SK-N-SH treated with all-trans-retinoic acid at 6 μM for 48 hours (cell line): ENCODE measurements at places on chromosomes 12 and 14.
A peak's percentile ranks its signal among the peaks of the same experiment; 100 is the strongest.

DNA sequence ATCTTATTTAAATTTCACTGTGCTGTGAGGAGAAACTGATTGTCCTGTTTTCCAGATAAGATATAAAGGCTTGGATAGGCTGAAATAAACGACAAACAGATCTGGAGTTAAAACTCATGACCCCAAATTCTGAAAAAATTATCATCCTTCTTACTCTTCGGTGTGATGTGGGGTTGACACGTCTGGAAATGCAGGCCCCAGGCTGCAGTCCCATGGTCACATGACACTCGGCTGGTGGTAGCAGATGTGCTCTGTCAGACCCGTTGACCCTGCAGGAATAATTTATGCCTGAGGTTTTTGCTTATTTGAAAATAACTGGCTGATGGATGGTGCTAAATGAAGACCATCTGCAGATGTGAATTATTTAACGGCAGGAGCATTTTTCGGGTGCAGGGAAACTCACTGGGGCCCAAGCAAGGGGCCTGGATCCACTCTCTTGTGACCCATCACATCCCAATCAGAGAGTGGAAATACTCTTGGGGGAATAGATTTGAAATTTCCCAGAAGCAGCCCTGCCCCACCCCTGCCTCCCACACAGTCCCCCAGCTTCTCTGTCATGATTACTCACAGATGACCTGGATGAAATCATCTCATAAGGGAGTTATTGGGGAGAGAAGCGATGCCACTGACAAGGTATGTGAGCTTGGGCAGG, 47.7 kb upstream of the CMKLR1 start:
- ATAC-seq: no peak

GRCh38 chr12:105499205-105499604, 168.7 kb downstream of the C12orf75 start:
- ATAC-seq: no peak

DNA sequence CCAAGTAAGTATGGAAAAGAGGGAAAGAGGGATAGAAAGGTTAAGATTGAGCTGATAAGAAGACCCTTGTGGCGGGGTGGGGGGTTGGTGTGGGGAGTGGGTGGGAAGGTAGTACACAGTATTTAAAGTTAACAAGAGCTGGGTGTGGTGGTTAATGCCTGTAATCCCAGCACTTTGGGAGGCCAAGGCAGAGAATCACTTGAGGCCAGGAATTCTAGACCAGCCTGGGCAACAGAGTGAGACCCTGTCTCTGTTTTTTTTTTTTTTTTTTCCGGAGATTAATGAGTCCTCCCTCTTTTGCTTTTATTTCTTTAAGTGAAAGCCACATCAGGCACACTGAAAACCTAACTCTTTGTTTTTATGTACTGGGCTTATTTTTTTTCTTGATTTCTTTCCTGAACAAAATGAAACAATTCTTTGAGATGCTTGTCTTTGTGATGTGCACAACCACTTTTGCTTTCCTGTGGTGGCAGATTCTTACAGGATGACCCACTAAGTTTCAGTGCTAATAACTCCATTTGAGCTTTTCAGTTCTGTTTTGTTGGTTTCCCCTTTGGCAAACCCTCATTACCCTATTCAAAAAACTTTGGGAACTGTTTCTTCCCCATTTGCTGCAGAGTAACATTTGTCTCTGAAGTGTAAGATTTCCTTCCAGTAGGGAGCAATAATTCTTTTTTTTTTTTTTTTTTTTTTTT, 54.8 kb downstream of the WNK1 start:
- ATAC-seq: no peak

DNA sequence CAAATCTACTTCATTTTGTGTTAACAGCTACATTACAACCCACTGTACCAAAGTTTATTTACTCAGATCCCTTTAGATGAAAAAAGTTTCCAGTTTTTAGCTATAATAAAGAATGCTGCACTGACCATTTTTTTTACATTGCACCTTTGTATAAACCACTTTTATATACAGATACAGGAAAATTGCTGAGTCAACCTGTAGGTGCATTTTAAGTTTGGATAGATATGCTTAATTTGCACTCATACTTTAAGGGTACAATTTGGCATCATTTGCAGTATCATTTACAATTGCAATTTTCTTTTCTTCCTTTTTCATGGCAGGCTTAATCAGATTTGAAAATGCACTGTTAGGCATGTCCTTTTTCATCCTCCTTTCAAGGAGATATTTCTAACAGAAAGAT, 257.8 kb upstream of the LMO3 start:
- no peak for ATAC-seq

DNA sequence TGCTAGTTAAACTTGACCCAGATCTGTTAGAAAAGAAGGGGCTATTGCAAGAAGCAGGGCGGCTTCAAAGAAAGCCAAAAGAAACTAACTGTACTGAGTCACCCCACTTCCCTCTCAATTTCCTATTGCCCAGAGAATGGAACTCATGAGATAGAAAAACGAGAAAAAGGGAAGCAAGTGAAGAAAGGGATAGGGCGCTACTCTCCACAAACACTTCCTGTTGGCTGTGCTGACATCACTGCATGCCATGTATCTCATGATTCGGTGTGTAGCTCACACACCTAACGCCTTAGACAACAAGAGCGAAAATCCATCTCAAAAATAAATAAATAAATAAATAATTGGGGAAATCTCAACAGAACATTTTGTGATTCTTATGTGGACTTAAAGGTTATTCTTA, 13.0 kb upstream of the P2RX4 start:
- no peak for ATAC-seq

DNA sequence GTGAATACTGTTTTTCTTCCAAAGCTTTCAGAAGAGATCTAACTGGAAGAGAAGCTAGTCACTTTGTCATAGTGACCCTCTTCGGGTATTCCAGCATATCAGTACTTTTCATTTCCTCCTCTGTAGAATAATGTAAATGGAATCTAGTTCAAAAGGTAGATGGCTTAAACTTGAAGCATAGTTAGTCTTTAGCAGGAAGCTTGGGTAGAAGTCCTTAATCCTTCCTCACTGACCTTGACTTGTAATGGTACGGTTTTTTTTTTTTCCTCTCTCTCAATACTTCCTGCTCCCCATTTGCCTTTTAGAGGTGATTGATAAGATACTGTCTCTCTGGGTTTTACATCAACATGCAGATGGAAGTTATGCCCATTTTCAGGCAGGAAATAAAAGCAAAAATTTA, 1.7 kb downstream of the FBXO34 start:
- no peak for ATAC-seq

DNA sequence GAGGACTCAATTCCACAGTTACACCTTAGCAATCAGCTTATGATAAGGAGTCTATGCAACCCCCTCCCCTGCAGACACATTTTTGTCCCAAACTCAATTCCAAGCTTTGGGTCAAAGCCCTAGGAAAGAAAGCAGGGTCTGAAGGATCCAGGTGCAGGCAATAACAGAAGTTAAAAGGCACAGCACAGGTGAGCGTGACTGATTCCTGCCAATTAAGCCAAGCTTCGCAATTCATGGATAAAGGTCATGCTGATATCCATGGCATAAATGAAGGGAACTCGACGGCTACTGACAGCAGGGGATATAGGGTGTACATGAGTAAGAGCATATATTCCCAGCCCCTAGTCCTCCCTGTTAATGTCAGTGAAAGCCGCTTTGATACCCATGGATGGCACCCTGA, 39.3 kb downstream of the C12orf56 start:
- ATAC-seq: no peak

GRCh38 chr12:79661629-79662028, 29.1 kb downstream of the PAWR start:
- ATAC-seq: no peak

GRCh38 chr12:66859751-66860440, 181.0 kb upstream of the GRIP1 start:
- ATAC-seq: no peak

- no peak for ATAC-seq
Observed at GRCh38 chr14:35958499-35958898, 132.4 kb downstream of the BRMS1L start.

GRCh38 chr12:26431211-26431610, 235.8 kb downstream of the SSPN start:
- ATAC-seq: no peak

GRCh38 chr14:75230140-75230792, 48.4 kb upstream of the FOS start:
- peak; percentile 54 for ATAC-seq

GRCh38 chr14:84336433-84336832, 1193.5 kb upstream of the FLRT2 start:
- ATAC-seq: no peak

DNA sequence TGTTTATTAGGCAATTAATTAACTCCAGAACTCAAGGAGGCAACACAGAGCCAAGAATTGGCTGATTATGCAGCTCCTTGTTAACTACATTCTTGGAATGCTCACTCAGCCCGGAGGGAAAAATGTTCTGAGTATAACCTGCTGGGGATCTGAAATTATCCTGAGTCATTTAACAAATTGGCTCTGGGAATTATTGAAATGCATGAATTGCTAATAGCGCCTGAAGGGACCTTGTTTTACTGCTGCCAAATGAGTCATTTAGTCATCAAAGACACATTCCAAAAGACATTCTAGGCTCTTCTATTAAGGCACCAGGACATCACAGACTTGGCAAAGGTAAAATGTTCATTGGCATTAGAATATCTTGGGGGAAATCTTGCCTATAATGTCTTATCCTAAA, 13.0 kb downstream of the TMEM52B start:
- ATAC-seq: no peak; the same call in 2 of the 3 replicates

DNA sequence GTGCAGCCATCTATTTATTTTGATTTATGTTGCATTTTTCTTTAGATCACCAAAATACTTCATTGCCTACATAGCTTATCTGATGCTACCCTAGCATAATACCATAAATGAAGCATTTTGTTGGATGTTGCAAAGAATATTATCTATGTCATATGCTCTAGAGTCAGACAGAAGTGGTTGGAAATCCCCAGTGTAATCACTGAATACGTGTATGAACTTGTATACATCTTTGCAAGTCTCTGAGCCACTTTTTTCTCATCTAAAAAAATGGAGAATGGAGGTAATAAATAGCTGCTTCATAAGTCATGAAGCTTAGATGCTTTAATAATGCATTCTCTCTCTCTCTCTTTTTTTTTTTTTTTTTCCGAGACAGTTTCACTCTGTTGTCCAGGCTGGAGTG, 18.5 kb downstream of the EVL start:
- ATAC-seq: no peak

DNA sequence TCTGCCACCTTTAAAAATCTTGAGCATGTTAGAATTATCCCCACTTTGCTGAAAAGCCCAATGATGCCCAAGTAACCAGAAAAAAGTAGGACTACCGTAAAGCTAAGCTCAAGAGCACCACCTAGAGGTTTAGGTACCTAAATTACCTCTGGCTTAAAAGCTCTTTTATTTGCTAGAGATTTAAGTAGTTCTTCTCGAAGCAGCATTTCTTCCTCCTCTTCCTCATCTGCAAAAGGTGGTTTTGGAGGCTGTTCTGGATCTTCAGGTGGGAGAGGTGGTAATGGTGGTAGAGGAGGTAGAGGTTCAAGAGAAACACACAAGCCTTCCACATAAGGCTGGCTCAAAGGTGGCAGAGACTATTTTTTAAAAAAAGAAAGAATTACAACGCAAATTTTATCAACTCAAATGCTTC, 26.9 kb downstream of the ZFC3H1 start:
- peak; percentile 81 for ATAC-seq

DNA sequence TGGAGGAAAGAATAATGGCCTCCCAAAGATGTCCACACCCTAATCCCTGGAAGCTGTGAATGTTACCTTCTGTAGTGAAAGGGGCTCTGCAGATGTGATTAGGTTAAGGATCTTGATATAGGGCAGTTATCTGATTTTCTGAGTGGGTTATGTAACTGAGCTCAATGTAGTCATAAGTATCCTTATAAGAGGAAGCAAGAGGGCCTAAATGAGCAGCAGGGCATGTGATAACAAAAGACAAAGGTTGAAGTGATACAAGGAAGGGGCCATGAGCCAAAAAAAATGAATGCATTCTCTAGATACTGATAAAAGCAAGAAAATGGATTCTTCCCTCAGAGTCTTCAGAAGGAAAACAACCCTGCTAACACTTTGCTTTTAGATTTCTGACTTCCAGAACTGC, 78.8 kb downstream of the OSBPL8 start:
- no peak for ATAC-seq

- ATAC-seq: peak; percentile 96
Observed at GRCh38 chr14:101721951-101722661, 39.4 kb upstream of the PPP2R5C start.

- ATAC-seq: peak; percentile 77
Observed at GRCh38 chr14:93332397-93332852, 411 bp downstream of the BTBD7 start.

- peak; percentile 95 for ATAC-seq
Observed at GRCh38 chr12:95336387-95337067, 118.9 kb downstream of the VEZT start.

DNA sequence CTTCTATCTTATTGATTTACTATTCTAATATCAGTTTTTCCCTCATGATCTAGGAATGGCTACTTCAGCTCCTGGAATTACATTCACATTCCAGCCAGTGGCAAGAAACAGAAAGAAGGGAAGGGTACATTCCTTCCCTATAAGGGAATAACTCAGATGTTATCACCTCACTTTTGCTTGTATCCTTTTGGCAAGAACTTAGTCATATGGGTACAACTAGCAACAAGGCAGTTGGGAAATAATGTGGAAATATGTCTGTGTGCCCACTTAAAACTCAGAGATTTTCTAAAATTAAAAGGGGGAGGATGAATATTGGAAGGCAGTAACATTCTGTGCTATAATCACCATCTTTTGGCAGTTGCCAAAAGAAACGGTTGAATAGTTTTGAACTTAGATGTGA, 85.6 kb downstream of the MSRB3 start:
- peak; percentile 69 for ATAC-seq

GRCh38 chr12:133010657-133011297, 24.6 kb downstream of the ZNF26 start:
- ATAC-seq: no peak

DNA sequence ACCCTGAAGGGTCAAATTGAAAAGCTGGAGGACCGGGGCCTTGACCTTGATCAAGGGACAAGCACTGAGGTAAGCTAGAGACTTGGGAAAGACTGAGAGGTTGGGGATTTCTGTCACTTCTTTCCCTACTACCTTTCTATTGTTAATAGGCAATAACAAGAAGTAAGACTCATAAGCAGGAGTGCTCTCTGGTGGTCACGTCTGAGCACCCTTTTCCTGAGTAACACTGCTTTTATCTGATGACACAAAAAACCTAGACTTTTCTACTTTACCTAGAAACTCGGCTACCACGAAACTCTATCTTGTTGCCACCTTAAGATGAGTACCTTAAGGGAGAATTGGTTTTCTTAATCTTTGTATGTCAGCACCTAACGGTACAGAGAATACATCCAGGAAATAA, 35.5 kb upstream of the PPFIBP1 start:
- ATAC-seq: no peak

- no peak for ATAC-seq
Observed at GRCh38 chr12:42912367-42912766, 322.8 kb upstream of the PRICKLE1 start.

GRCh38 chr12:91935296-91935695, 210.3 kb downstream of the BTG1 start:
- ATAC-seq: no peak
